Common myeloid progenitor, CD34-positive (primary cell): ENCODE measurements at places on chromosomes 3 and 15.

DNA sequence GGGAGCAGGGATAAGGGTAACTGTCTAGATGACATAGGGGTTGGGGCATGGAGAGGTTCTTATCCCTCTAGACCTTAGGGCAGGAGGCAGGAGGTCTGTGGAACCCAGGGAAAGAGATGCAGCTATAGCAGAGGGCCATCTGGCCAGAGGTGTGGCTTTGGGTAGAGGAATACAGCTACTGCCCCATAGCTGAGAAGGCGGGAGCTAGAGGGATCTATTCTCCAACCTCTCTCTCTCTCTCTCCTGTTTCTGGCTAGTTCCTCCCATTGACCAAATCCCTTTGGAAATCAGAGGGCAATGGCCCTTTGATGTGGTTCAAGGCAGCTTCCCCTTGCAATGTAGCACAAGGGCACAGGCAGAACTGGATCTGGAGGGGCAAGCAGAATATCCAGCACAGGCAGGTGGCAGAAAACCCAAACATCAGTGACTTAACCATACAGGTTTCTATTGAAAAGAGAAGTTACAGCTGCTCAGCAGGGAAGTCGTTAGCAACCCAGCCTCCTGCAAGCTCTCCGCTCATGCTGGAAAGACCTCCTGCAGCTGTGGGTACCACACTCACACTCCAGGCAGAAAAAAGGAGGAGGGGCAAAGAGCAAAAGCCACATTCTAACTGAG is 22.3 kb upstream of the LMOD3 start:
- peak; percentile 74 for DNase-seq

DNA sequence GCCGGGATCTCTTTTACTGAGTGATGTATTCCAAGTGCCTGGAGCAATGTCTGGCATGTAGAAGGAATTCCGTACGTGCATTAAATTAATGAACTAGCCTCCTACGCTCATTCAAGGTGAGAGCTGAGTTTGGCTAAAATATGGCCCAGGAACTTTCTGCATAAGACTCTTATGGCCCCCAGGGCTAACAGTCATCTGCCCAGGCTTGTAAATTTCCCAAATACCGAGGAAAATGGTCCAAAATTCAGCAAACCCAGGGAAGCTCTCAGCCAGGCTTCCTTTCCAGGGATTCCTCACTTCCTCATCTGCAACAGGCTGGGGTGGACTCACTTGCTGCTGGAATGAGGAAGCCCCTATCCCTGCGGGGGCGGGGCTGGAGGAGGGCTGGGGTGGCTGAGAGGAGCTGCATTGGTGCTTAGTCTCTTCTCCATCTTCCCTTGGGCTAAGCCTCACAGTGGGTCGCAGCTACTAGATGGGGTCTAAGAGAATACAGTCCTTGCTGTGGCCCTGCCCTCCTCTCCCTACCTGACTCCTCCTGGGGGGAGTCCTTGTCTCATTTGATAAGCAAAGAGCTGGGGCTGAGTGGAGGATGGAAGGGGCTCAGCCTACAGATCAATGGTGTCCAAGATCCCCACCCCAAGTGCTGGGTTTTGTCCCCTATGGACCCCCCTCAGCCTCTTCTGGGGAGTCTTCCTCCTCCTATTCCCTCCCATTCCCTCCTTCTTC is 28.5 kb upstream of the APOD start:
- DNase-seq: no peak

DNA sequence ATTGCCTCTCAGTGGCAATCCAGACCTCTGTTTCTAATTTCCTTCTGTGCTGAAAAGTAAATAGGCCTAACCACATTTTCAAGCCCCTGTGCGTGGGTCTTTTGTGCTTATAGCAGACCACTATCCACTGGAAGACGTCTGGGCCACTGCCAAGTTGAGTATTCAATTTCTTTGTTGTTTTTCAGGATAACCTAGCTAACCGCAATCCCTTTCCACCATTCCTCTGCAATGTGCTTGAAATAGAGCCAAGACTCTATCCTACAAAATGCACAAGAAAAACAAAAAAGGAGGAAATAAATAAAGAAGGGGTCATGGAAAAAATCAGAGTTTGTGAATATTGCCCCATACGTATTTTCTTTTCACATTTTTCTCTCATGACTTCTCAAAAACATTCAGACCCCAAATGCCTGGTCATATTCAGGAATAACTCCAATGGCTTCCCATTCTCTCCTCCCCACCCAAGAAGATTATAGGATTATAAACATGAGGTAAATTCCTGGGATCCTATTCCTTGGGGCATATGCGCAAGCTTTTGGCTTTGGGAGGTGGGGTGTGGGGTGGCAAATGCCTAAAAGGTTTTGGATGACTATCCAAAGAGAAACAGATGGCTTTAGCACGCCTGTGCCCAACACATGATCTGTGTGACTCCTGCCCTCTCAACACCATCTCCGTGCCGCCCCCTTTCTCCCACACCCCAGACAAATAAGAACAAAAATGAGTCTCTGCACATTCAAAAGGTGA is 217.9 kb upstream of the THBS1 start:
- DNase-seq: no peak

- no peak for DNase-seq
Observed at GRCh38 chr3:140187656-140188221, 252.8 kb downstream of the CLSTN2 start.

DNA sequence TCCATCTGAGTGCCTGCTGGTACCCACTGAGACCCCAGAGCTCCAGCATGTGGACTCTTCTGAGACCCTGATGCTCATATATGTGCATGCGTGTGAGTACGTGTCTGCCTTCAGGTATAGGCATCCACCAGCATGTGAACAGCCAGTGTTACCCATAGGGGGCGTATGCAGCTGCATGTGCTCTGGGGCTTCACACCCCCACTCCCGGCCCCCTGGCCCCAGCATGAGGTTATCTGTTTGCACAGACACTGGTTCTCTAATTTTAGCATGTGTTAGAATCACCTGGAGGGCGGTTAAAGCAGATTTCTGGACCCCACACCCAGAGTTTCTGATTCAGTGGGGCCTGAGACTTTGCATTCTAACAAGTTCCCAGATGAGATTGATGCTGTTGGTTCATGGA is 824 bp upstream of the CILP start:
- DNase-seq: peak; percentile 76

GRCh38 chr3:148379763-148380382 is 317.8 kb upstream of the AGTR1 start:
- DNase-seq: peak; percentile 15

- DNase-seq: no peak
Observed at GRCh38 chr15:41487802-41488201, 5.9 kb upstream of the ITPKA start.

DNA sequence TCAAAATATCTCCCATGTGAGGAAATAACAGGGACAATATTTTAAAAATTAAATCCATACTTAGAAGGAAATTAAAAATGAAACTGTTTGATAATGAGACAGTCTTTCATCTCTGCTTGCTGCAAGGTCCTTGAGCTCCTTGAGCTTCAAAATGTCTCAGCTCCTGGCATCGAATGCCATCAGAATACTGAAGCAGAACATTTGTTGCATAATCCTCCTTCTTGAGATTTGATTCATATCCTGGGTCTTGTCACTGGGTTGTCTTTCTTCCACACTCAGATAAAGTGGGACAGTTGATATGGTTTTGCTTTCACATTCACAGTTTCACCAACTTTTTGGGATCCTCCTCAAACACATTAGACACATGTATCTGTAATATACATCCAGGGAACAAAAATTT is 27.8 kb downstream of the COL8A1 start:
- no peak for DNase-seq

GRCh38 chr15:95580121-95580520 is 750.4 kb upstream of the NR2F2 start:
- no peak for DNase-seq

DNA sequence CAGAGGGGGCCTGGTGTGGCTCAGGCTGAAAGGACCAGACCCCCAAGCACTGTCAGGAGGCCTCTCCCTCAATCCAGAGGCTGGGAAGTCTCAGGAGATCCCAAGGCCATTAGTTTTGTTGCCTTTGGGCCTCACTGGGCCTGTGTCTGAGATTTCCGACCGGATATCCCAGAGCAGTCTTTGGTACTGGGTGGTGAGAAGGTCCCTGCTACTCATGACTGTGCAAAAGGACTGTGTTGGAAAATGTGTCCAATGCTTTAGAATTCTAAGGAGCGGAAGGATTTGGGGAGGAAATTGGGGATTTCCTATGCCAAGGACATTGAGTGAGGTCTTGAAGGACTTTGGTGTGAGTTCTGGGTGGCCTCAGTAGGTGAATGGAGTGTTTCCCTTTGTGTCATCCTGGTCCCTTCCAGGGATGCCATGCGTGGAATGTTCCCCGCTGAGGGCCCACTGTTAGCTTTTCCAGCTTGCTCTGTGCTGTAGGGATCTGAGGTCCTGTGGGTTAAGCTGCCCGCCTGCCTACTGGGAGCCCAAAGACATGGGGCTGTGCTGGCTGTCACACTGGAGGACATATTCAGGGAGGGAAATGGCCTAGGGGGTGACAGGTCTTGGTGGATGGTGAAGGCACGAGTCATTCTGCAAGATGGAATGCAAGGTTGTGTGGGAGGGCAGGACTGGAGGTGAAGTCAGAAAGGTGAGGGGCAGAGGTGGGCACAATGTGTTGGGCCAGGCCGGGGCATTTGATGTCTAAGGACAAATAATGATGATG is 16.4 kb downstream of the SMAD6 start:
- no peak for DNase-seq

DNA sequence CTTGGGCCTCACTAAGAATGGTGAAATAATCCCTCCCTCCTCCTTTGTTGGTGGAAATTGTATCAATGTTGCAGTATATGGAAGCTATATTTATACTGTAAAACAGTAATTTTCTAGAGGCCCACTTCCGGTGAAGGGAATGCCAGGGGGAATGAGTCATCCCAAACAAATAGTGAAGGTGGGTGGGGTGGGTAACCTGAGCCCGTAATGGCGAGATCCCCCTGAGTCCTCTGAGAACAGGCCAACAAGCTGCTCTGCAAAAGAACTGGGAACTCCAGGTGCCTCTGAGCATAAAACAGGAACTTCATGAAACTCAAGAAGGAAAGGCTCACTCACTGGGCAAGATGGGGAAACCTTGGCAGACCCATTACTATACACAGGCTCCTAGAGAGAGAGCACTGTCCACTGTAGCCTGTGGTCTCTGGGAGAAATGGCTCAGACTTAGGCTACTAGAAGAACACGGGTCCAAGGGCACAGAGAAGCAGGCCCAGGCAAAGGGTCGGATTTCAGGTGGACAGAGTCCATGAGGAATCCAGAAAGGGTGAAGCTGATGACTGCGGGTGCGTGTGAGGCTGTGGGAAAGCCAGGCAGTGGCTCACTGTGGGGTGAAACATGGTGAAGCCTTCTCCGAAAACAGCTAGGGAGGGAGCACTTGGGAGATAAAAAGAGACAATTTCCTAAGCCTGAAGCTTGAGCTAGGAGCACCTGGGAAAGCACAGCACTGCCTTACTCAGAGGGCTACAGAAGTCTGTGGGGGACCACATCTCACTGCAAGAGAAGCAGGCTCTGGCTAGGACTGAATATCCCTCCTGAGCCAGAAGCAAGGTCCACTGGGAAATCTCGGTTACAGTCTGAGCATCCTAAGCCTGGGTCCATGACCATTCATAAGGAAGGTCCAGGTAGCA is 19.8 kb downstream of the LARP6 start:
- no peak for DNase-seq

GRCh38 chr3:23071296-23071695 is 131.8 kb upstream of the UBE2E2 start:
- DNase-seq: peak; percentile 93

- no peak for DNase-seq
Observed at GRCh38 chr3:57682284-57682683, 10.6 kb downstream of the DENND6A start.

DNA sequence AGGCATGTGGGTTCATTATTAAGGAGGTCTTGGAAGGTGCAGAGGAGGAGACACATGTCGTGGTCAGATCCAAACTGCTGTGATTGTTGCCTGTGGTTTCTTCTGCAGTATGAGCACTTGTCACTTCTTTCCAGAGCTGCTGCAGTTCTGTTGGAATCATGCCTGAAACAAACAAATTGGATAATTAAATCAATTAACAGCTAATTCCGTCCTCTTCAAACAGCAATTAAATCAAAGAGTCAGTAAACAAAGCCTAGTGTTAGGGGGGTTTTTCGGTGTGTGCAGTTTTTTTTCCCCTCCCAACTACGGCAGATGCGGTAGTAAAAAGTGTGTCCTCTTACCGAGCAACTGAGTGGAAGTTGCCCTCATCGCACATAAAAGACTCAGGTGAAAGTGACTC is 542.2 kb downstream of the FOXP1 start:
- DNase-seq: no peak

DNA sequence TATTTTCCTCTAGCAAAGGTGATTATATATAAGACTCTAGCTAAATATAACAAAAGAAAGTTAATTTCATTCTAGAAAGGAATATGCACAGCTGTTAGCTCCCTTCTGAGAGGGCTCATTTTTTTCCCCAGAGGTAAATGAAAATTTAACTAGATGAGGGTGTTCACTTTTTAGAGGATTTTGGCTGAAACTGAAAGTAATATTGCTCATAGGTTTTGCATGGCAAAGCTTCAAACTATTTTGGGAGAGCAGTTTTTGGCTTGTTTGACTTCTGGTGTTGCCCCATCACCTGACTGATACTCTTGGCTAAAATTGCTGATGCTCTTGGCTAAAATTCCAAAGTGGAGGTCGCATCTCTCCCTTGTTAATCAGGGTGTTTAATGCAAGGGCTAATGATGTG is 311.9 kb downstream of the EDEM1 start:
- no peak for DNase-seq

- no peak for DNase-seq
Observed at GRCh38 chr15:49473031-49473430, 50.0 kb downstream of the FGF7 start.

- DNase-seq: peak; percentile 97
Observed at GRCh38 chr3:133943639-133944141, 48.0 kb upstream of the RAB6B start.
